WTC11 (cell line): ENCODE measurements at places on chromosomes 2 and 18.

- DNase-seq: no peak
These were observed 14.0 kb downstream of the PRELID3A start for GRCh38 chr18:12421732-12422131.

GRCh38 chr2:236720974-236721540, 151.4 kb downstream of the ACKR3 start:
- DNase-seq: no peak

DNA sequence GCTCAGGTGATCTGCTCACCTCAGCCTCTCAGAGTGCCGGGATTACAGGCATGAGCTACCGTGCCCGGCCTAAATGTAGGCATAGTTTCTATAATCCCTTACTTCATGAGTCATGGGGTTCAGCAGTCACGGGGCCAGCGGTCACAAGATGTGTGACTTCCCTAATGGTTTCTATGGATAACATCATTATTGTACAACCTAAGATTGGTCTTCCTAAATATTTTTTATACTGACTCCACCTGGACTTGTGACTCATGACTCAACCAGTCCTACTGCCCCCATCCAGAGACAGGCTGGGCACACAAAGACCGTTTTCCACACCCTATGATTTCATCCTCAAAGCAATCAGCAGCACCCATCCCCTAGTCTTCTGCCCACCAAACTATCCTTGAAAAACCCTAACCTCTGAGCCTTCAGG, 15.9 kb downstream of the FAM210A start:
- no peak for DNase-seq

GRCh38 chr2:213806125-213806726, 522.0 kb downstream of the SPAG16 start:
- no peak for DNase-seq

GRCh38 chr18:42937436-42937835, 178.0 kb downstream of the RIT2 start:
- no peak for DNase-seq

GRCh38 chr2:54330926-54331835, 75.2 kb upstream of the TSPYL6 start:
- DNase-seq: no peak

DNA sequence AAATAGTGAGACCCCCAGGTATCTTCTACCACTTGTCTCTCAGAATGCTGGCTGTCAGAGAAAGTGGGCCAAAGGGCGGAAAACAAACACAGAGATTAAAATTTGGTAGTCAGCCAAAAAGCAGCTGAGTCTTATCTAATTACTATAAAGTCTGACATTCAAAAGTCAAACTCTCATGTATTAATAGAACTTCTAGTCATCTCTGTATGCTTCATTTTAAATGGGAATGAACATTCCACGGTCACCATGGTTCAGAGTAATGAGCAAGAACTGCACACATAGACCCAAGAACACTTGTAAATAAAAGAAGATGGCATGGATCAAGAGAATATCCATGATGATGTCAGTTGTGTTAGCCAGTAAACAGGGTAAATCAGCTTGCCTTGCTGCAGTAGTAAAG, 1267.0 kb upstream of the CHAC2 start:
- no peak for DNase-seq

GRCh38 chr2:127106991-127107621, at the start of gene BIN1:
Gene BIN1, minus strand, starts transcription at chr2:127107154. Its CDS starts 211 bp downstream, at chr2:127106943.
- peak; percentile 91 for DNase-seq

DNA sequence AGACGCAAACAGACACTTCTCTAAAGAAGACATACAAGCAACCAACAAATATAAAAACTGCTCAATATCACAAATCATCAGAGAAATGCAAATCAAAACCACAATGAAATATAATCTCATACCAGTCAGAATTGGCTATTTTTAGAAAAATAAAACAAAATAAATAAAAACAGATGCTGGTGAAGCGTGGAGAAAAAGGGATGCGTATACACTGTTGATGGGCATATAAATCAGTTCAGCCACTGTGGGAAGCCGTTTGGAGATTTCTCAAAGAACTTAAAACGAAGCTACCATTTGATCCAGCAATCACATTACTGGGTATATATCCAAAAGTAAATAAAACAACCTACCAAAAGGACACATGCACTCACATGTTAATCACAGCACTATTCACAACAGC, 206.2 kb downstream of the HNMT start:
- DNase-seq: no peak

GRCh38 chr2:8144785-8145184, 537.1 kb upstream of the ID2 start:
- DNase-seq: no peak

DNA sequence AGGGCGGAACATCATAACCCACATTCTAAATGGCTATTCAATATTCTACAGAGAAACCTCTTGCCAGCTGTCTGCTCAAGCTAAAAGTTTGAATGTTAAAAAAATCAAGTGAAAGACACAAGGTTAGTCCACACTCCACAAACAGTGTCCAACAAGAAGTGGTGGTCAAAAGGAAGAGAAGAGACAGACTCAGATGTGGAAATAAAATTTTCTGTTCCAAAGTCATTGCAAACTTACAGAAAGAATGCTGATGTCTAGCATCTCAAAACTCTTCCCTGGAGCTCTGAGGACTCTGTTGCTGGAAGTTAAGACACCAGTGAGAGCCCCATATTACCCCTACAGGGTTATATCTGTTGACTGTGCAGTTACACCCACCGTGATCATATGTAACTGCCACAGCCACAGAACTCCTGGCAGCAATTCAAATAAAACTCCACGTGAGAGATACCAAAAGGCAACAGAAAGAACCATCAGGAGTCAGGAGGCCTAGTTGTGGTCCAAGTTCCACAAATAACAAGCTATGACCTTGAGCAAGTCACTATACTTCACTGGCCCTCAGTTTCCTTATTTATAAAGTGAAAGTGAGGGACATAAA, 60.9 kb downstream of the AAK1 start:
- no peak for DNase-seq

- no peak for DNase-seq
These were observed 32.5 kb downstream of the SNED1 start for GRCh38 chr2:241030883-241031282.

DNA sequence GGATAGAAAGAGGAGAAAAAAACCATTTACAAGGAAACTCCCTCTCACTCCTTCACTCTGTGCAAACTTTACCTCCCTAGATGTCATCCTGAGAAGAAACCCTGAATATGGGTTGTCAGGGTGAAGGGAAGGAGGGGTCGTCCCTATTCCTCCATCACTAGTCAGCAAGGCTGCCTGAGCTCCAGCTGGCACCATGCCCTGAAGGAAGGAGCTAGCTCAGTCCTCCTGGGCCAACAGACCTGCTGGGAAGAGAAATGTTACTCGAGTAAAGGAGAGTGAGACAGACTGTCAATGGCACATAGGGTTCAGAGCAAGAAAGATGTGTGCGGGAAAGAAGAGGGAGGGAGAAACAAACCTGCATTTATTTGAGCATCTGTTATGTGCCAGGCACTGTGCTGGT, 18.3 kb upstream of the EPAS1 start:
- no peak for DNase-seq

DNA sequence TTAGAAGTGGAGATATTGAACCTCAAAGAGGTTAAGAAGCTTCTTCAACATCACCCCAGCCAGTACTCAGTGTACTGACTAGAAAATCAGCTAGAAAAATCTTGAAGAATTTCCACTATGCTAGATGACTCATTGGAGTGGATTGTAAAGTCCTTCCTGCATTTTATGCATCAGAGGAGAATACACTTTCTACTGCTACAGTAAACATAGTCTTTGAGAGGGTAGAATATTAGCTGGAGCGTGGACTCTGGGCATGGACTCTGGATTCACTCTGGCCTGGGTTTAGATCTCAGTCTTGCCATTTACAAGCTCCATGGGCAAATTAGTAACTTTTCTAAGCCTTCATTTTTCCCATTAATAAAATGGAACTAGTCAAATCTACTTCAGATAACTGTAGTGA, 215.9 kb downstream of the IRS1 start:
- no peak for DNase-seq

DNA sequence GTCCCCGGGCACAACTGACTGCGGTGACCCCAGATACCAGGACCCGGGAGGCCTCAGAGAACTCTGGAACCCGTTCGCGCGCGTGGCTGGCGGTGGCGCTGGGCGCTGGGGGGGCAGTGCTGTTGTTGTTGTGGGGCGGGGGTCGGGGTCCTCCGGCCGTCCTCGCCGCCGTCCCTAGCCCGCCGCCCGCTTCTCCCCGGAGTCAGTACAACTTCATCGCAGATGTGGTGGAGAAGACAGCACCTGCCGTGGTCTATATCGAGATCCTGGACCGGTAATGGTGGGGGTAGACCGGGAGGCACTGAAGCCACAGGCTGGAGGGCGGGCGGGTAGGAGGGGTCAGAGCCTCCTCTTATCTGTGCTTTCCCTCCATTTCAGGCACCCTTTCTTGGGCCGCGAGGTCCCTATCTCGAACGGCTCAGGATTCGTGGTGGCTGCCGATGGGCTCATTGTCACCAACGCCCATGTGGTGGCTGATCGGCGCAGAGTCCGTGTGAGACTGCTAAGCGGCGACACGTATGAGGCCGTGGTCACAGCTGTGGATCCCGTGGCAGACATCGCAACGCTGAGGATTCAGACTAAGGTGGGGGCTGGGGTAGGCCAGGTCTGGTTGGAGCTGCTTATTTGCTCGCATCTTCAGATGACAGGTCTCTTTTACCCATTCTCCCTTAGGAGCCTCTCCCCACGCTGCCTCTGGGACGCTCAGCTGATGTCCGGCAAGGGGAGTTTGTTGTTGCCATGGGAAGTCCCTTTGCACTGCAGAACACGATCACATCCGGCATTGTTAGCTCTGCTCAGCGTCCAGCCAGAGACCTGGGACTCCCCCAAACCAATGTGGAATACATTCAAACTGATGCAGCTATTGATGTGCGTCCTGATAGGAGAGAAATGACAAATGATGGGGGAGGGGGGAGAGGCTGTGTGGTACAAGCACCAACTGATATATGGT, 780 bp downstream of the HTRA2 start:
- peak; percentile 30 for DNase-seq

- no peak for DNase-seq
These were observed 30.3 kb upstream of the RAPGEF4 start for GRCh38 chr2:172705352-172705751.

DNA sequence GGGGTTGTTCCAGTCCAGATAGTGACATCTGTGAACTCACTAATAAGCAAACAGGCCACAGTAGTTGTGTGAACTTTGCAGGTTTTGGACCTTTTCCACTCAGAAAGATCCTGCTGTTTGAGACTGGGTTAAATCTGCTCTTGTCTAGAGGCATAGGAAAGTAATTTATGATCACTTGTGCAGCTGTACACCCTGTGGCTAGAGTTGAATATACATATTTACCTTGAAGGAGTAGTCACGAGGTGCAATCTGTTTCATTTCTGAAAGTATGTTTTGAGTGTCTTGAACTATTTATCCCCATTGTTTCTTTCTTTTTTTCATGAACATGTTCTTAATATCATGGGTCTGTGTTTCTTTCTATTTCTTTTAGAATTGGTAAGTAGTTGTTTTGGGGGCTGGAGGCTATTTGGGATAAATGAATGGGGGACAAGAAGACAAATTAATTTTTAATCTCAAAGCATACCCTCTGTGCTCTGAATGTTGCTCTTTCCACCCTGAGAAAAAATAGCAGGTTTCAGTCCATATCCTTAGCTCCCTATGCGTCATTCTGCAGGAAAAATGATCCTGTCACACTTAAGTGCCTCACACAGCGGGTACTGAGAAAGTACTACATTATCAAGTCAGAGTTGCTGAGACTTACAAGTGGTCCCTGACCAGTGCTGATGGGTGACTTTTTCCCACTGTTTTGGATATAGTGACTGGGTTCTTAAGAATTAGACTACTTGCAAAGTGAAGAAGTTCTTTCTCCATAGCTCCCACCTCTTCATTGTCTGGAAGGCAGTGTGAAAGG, 28.2 kb downstream of the DCC start:
- DNase-seq: no peak

- DNase-seq: no peak
These were observed 13.7 kb downstream of the NGEF start for GRCh38 chr2:232999354-232999753.

- no peak for DNase-seq
These were observed 104.8 kb downstream of the PPP1R1C start for GRCh38 chr2:182090486-182090885.

DNA sequence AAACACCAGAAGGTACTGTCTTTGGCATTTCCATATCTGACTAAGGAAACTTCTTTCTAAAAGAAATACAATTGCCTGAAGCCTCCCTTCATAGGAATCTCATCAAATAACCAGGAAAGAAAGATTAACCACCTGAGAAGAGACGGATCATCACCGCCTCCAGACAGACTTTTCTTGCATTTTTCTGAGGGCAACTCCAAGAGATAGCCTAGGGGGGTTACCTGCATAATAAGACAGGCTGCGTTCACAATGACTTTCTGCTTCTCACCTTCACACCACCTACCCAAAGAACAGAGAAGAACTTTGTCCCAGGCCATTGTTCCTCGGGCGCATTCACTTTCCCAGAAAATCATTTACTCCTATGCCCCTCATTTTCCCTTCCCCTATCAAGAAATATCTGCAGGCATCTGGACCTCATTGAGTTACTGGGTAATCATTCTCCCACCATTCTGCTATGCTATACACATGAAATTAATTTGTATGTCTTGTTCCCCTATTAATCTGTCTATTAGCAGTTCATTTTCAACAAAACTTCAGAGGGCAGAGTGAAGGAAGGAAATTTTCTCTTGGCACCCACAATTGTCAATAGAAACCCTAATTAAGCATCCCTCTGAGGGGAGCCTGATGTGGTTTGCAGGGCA, 8.3 kb upstream of the POMC start:
- no peak for DNase-seq

DNA sequence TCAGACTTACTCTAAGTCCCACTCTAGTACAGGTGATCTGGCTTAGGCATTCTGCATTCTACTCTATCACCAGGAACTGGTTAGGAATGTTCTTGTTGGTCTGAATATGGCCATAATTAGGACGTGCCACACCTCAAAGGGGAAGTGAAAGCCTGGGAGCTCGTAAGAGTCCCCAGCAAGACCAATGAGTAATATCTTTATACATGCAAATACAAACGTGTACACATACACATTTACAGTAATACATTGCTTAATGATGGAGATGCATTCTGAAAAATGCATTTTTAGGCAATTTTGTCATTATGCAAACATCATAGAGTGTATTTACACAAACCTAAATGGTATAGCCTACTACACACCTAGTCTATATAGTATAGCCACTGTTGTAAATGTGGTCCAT, 19.5 kb upstream of the ERCC3 start:
- DNase-seq: no peak
